GM03348 (cell line): ENCODE measurements at places on chromosomes 7 and 10.

GRCh38 chr7:91517201-91517785, 253.1 kb downstream of the FZD1 start:
- no peak for DNase-seq

GRCh38 chr7:31004393-31004792, 40.6 kb downstream of the GHRHR start:
- no peak for DNase-seq

DNA sequence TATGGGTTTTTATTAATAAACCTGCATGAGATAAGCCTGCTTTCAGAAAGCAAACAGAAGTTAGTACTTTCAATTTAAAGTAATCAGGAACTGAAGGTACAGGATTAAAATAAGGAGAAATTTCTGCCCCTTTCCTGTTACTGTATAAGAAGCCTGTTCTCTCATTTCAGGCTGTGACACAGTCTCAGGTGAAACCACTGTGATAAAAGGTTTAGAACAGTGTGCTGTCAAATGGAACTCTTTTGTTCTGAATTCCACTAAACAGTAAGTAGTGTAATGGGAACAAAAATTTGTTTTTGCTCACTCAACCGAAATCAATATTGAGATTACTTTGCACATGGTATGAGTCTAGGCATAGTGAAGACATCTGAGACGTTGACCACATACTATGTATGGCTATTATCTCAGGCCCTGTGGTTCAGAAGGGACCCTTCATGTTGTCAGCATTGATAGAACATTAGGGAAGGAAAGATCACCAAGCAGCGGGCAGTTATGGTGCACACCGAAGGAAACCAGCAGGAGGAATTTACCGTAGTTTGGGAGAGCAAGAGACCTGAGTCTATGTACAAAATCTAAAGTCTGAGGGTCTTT, 14.9 kb downstream of the HEPACAM2 start:
- DNase-seq: no peak

DNA sequence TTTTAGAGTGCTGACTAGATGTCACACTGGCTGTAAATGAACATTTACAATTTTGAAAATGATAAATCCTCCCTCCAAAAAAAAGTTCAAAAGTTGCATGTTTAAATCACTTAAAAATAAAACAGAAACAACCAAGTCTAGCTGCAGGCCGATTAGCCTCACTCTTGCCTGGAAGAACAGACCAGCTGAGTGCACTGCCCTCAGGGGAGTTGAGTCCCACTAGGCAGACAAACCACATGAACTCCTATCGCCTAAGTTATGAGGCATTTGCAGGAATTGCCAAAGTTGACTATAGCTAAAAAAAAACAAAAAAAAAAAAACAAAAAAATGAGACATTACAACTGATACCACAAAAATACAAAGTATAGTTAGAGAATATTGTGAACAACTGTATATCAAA, 510.0 kb downstream of the ANKRD7 start:
- no peak for DNase-seq

DNA sequence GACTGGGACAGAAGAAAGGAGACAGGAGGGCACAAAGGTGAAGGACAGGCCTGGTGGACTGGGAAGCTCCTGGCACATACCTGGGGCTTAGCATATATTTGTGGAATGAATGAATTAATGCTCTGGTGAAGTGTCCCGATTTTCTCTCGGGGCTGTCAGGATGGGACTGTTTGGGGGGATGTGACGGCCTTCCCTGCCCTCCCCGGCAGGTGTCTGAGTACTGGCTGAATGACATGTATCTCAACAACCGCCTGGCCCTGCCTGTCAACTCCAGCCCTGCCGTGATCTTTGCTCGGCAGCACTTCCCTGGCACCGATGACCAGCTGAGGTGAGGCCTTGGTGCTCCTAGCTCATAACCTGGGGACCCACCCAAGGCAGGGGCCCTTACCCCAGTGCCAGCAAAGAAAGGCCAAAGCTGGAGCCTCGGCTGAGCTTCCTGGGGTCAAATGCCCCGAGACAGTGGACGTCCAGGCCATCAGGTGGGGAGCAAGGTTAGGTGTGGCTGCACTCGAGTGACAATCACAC, 6.5 kb downstream of the CHAT start:
- no peak for DNase-seq

DNA sequence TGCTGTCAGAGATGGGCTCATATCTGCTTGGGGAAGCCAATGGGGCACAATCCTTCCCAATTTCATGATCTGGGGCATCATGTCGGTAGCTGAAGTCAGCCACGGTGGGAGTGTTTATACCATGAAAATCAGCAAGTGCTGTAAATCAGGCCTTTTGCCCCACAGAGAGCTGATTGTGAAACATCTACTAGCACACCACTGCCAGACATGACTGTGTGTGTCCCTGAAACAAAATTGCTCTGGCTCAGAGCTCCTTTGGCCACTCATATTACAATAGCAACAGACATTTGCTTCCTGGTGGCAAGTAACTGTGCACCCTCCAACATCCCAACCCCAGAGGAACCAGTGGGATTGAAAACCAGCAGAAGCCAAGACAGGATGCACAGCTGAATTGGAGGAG, 23.7 kb downstream of the GPR26 start:
- DNase-seq: no peak

DNA sequence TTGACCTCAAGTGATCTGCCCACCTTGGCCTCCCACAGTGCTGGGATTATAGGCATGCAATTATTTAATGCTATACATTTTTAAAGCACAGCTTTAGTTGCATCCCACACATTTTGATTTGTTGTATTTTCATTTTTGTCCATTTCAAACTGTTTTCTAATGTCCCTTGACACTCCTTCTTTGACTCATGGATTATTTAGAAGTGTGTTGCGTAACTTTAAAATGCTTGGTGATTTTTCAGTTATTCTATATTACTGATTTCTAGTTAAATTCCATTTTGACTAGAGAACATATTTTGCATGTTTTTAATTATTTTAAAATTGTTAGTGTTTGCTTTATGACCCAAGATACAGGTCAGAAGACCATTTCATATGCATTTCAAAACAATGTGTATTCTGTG, 28.8 kb downstream of the EVX1 start:
- no peak for DNase-seq

DNA sequence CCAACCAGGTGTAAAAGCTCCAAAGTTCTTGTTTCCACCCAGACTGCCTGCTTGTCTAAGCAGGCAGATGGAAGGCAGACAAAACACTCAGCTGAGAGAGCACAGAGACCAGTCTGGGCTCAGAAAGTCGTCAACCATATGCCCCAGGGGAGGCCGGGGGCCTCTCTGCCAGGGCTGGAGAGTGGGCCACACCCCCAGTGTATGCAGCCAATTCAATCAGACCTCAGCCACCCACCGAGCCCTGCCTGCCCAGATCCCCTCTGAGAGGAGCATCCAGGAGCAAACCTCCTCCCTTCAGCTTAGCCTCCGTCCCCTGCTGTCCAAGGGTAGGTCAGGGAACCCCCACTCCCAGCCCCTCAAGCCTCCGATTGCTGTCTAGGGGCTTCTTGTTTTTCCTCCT, 196.3 kb downstream of the LSM5 start:
- no peak for DNase-seq

- DNase-seq: no peak
Measured at GRCh38 chr7:5533821-5534367, 110.3 kb upstream of the TNRC18 start.
